ENCODE measurements at places on chromosomes 7 and 10.
A peak's percentile ranks its signal among the peaks of the same experiment; 100 is the strongest.

GRCh38 chr10:30818854-30819253 lies 189.3 kb upstream of the LYZL2 start:
- no peak for DNase-seq

DNA sequence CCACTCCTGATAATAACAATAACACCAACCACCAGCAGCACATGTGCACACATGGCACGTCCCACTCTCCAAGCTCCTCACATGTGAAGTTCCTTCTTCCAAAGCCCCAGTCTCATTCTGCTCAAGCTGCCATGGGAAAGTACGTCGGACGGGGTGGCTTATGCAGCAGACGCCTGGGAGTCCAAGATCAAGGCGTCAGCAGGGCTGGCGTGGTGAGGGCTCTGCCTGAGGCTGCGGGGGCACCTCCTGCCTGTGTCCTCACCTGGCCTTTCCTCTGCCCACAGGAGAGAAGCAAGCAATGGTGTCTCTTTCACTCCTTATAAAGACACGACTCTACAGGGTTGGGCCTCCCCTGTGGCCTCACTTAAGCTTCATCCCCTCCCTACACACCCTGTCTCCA lies 68.8 kb upstream of the INSIG1 start:
- no peak for DNase-seq

GRCh38 chr7:134016223-134016941 lies 110.8 kb upstream of the LRGUK start:
- DNase-seq = peak; percentile 65

DNA sequence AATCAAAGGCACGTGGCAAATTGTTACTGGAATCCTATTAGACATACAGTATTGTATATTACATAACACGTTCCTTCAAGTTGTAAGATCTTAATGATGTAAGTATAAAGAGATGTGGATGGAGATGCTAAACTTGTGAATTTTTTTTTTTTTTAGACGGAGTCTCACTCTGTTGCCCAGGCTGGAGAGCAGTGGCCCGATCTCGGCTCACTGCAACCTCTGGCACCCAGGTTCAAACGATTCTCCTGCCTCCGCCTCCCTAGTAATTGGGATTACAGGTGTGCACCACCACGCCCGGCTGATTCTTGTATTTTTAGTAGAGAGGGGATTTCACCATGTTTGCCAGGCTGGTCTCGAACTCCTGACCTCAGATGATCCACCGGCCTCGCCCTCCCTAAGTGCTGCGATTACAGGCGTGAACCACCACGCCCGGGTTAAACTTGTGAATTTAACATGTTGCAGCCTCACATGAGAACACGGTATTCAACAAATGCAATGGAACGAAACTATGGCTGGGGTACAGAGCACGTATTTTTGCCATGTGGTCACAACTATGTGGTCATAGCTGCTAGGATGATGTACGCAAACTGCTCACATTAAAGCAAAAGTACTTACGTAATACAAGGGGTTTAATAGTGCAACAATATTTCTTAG lies 818 bp upstream of the SUPV3L1 start:
- DNase-seq = no peak

GRCh38 chr7:53485354-53485753 lies 449.9 kb downstream of the POM121L12 start:
- no peak for DNase-seq

GRCh38 chr7:80312139-80312661 lies 177.6 kb downstream of the GNAI1 start:
- DNase-seq = no peak

Measured in NCI-H1105 treated with DMSO at 0.1 percent for 48 hours (cell line).